ENCODE measurements at places on chromosomes 1 and 21.

DNA sequence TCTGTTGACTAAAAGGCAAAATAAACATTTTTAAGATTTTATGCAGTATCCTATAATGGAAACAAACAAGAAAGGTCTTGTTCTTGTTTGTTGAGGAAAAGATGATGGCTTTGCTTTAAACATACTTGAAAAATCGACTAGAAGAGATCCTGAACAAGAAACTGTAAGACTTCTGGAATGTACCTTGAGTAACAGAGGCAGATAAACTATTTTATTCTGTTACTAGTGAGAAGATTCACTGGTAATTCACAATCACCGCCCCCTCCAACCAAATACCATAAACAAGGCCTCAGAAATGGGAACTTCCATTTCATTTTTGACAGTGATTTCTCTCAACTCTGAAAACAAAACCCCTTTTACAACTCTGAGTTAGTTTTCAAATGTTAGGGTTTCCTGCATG, 18.1 kb downstream of the TSEN15 start:
- no peak for DNase-seq

- DNase-seq = no peak
Measured at GRCh38 chr1:36320291-36320761, 3.1 kb downstream of the EVA1B start.

GRCh38 chr1:202018468-202019234, 8.3 kb downstream of the ELF3 start:
- DNase-seq = no peak

DNA sequence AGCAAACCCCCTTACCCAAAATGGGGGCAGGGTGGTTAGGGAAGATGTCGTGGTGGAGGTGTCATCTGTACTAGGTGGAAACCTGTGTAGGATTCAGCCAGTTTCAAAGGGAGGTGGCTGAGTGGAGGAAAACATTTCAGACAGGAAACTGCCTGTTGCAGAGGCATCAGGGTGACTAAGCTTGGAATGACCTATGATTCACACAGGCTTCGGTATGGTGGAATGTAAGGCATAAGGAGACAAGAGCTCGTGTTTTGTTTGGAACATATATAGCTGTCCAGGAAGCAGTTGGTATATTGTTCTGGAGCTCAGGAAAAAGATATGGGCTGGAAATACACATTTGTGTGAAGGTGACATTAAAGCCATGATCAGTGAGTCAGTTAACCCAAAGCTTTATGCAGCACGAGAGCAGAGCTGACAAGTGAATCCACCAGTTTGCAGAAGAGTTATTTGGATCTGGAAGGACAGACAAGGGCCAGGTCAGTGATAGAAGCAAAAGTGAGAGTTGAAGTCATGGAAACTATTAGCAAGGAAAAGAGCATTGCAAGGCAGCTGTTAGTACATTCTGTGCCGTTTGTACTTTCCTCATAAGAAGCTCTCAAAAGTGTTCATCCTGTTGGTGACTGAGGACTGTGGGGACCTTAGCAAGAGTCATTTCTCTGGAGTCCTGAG, 12.2 kb downstream of the UTP25 start:
- no peak for DNase-seq

DNA sequence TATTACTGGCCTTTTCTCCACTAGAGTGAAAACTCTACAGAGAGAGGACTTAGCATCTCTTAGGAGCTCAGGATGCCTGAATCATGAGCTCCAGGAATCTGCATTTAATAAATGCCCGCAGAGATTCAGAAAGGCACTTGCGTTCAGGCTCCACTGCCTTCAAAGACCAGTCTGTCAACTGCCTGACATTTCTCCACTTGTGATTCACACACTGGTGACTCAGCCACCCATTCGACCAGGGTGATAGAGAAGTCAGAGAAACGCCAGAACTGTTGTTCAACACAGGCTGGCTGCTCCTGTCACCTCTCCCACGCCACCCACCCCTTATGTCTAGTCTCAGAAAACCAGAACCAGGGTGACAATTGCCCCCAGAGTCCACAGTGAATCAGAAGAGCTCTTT, 26.9 kb upstream of the LBR start:
- peak; percentile 40 for DNase-seq

GRCh38 chr1:145771056-145771455, 51.8 kb downstream of the CD160 start:
- DNase-seq = no peak

- no peak for DNase-seq
Measured at GRCh38 chr1:221845650-221846371, 103.9 kb upstream of the DUSP10 start.

- no peak for DNase-seq
Measured at GRCh38 chr21:31358158-31358557, 14.1 kb upstream of the TIAM1 start.

GRCh38 chr1:68889471-68889870, 392.6 kb upstream of the DEPDC1 start:
- no peak for DNase-seq

DNA sequence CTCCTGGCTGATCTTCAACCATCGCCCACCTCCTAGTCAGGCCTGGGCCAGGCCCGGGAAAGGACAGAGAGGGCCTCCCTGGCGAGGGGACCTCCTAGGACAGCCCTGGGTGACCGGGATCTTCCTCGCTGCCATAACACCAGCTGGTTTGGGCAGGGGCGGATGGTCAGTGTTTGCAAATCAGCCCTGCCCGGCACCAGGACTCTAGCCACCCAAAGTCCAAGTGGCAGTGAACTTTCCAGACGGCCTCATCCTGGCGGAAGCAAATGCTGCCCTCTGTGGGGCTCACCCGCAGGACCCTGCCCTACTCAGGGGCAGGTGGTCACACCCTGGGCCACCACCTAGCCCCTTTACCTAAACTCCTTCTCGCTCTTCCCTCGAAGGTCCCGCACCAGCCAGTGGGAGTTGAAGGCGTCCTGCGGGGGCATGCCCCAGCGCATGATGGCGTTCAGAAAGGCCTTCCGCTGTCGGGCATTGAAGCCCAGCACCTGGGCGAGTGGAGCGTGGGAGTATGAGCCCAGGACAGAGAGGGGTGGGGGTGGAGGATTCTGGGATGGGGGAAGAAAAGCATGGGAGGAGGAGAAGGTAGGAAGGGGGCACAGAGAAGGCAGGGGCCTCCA, 55.3 kb downstream of the CHD5 start:
- DNase-seq = no peak

DNA sequence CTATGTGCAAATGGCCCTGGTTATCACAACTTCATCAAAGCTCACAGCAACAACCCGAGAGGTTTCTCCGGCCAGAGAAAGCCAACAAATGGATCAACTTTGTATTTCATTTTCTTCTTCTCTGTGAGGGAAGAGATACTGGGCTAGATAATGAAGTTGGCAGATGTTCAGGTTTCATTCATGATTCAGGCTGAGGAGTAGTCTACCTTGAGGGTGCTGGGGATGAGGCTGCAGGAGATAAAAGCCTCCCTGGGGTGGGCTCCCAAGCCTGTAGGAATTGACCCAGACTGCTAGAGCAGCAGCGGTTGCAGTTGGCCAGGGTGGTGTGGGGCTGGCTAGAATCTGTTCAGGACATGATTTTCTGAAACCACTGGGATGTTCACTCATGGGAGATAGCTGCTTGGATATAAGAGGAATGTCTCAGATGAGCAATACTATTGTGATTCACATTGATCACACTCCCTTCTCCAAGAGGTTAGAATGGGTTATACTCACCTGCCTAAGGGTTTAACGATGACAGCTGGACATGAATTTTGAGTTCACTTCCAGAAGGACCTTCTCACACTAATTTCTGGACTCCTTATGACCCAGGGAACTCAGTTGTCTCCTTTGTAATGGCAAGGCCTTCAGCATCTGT, 64.0 kb downstream of the SYT6 start:
- no peak for DNase-seq

- no peak for DNase-seq
Measured at GRCh38 chr21:39125752-39126485, 57.3 kb downstream of the PSMG1 start.

DNA sequence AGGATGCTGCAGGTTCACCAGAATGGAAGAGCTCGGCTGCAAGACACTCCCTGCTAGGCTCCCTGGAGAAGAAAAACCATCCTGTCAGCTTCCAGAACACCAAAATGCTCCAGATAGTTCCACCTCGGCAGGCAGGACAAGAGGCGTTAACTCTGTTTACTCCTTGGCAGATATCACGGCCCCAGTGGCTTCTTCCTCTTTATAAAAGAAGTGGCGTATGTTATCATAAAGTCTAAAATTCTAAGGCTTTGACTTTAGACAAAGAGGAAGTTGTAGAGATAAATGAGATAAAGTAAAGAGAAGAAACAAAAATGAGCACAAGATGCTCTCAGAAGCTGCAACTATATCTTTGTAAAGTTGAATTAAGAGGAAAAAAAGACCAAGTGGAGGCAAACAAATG, 24.3 kb upstream of the MTF1 start:
- DNase-seq = no peak

DNA sequence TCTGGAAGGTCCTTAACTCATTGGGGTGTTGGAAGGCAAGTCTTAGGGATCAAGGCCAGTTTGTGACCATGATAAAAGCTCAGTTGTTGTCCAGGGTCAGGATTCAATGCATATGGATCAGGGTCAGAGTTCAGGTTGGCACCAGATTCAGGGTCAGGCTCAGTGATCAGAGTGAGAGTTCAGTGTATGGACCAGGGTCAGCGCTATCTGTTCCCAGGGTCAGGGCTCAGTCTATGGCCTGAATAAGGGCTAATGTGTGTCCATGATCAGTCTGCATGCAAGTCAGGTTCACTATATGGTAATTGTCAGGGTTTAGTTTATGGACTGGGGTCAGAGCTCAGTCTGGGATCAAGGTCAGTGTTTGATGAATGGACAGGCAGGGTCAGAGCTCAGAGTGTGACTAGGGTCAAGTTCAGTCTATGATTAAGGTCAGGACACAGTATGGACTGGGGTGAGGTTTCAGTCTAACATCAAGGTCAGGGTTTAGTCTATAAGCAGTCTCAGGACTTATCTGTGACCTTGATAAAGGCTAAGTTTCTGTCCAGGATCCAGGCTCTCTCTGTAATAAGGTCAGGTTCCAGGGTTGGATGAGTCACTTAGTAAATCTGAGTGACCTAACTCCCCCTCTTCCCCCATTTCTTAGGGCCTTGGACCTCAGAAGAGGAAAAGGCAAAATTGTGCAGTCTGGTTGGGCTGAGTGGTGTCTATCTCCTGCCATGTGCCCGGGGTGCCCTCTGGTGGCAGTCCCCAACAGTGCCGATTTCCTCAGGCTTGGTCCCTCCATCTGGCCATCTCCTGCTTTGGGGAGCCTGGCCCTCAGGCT, 23.8 kb downstream of the KNCN start:
- DNase-seq = peak; percentile 43

DNA sequence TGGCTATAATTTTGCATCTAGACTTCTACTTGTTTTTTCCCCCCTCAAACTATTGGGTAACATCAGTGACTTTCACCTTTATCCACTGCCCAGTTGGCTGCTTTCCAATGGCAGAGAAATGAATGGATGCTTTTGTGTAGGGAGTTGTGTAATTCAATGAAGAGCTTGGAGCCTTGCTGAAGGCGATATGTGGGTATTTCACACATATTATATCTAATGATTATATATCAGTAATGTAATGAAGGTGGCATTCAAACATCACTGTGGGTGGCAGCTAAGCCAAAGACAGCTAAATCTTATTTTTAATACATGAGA, 81.2 kb downstream of the TGFB2 start:
- no peak for DNase-seq

- no peak for DNase-seq
Measured at GRCh38 chr1:161260376-161261260, 2.1 kb downstream of the PCP4L1 start.

DNA sequence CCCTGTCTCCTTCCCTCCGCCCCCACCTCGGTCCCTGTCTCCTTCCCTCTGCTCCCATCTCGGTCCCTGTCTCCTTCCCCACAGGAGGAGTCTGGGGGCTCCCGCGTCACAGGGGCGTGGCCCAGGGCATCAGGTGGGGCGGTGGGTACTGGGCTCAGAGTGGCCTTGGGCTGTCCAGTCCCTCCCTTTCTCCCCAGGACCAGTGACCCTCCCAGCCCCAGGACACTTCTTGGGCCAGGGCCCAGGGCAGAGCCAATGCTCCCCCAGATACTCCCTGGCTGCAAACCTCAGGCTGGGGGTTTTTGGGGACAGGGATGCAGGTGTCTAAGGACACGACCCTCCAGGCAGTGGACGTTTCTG, 6.8 kb upstream of the RNF223 start:
- no peak for DNase-seq

GRCh38 chr1:169132512-169133227, 26.2 kb downstream of the ATP1B1 start:
- no peak for DNase-seq

- DNase-seq = no peak
Measured at GRCh38 chr1:57485643-57486042, 61.8 kb upstream of the DAB1 start.

DNA sequence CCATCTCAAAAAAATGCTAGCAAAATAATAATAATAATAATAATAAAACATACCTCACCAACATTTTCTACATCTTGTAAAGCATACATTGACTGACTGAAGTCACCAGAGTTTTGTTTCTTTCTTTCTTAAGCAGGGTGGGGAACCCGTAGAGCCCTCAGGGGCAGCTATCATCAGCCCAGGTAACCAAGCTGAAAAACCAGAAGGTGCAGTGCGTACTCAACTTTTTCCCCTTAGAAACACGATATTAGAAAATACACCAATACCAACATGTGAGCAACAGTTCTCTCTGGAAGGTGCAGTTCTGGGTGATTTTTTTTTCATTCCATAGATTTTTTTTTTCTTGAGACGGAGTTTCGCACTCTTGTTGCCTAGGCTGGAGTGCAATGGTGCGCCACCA, 54.3 kb upstream of the LGALS8 start:
- no peak for DNase-seq

DNA sequence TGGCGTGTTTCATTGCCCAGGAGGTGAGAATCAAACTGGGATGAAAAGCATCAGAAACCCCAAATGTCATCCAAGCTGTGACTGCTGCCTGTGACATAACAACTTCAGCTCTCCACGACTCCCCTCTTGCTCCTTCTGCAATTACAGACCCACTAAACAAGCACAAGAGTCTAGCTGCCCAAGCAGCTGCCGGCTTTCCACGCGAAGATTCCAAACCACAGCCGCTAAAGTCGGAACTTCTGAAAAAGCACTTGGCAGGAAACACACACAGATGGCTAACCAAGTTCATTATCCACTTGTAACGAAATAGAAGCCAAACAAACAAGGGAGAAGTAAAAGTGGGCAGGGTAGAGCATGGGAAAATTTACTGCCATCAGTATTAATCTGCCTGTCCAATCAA, 198.1 kb downstream of the SLC35F3 start:
- DNase-seq = no peak

DNA sequence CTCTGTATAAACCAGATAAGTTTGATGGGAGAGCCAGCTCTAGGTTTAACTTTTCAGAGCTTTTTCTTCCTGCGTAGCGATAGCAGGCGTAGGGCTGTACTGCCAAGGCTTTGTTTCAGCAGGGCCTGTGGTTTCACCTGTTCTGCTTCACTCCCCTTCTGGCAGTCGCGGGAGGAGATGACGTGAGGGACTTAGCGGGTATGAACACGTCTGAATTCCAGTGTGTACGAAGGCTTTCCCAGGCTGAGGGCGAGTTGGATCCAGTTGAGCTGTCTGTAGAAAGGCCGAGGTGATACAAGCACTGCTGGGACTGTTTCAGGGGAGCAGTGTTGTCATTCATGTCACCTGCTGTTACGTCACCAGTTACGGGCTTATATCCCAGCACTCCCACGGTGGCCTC, 21.2 kb downstream of the PEX14 start:
- DNase-seq = no peak

- DNase-seq = no peak
Measured at GRCh38 chr1:16246961-16247360, 10.0 kb upstream of the CPLANE2 start.

Data from stimulated activated CD8-positive, alpha-beta memory T cell treated with anti-CD3 and anti-CD28 coated beads, Interleukin-2, amount 100 ng/mL, for 1 hour (primary cell).